Breast epithelium (tissue), 4 donors: ENCODE measurements at places on chromosomes 1 and 21. TPM values are rescaled to one million over a fixed set of nuclear protein-coding genes. Genes with fewer than 3 reads are reported as not detected.
A peak's percentile ranks its signal among the peaks of the same experiment; 100 is the strongest.

GRCh38 chr1:54413295-54413694 is 7.1 kb upstream of the SSBP3 start:
- no peak for DNase-seq

GRCh38 chr1:225981714-225982113 is 17.4 kb downstream of the SDE2 start:
- no peak for DNase-seq

DNA sequence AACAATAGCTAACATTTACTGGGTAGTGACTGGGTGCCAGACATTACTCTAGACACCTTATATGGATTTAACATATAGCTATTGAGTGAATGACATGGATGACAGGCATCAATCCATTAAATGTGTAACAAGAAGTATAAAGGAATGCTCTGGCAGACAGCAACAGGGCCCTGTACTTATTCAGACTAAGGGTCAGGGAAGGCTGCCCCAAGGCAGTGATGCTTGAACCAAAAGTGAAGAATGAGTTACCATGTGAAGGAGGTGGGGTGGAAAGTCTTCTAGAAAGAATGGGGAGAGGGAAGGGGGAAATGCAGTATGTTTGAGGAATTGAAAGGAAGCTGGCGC is 8.3 kb upstream of the PTPRF start:
- no peak for DNase-seq

- no peak for DNase-seq
These were observed 47.8 kb downstream of the SKI start for GRCh38 chr1:2275796-2276536.

DNA sequence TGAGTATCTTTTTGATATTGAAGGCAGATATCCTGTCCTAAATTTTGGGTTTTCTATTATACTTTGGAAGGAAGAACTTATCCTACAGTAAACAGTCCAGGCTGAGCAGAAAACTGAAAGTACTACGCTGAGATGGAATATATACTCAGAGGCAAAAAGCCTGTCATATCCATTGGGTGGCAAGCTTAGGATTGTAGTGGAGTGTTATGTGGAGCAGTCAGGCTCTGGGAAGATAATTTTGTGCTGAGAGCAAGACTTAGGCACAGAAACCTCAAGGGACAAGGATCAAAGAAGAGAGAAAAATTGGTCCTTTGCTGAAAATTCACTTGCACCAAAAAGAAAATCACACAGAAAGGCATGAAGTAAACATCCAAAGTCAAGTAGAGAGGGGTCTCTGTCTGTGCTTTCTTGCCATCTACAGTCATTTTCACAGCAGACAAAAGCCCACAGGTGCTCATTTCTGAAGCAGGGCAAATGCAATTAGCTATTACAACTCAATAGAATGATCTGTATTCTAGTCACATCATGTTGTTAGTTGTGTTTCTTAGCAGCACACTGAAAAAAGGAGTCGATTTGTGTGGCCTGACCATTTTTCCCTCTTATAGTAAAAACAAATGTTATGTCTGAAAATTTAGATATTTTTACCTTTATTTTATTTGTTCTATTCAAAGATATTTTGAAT is 38.5 kb downstream of the CRB1 start:
- DNase-seq: no peak

GRCh38 chr1:40954626-40955025 is 24.9 kb upstream of the CTPS1 start:
- no peak for DNase-seq

DNA sequence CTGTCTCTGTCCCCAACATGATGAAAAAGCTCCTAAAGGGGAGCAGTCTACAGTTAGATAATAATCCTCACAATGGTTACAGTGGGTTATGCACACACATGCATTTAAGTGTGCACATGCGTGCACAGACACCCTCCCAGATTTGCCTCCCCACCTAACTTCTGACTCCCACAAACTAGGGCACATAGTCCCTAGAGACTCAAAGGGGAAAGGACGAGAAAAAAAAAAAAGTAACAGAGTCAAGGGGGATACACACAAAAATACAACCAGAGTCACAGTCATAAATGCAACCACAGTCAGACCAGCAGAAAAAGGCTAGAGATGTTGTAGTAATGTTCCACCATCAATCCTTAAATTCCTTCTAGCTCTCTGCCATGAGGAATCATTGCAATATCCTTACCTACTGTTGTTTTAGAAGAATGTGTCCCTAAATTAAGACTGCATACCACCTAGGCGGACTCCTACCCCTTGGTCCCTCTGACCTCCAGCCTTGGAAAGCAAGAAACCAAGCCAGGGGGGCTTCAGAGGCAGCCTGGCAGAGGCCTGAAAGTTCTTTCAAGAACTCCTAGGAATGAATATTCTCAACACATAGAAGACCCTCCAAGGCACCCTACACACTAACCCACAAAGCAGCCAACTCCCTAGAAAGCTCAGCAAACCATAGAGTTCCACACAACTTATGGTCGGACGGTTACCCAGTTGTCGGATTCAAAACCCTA is 1.3 kb downstream of the CRTC2 start:
- DNase-seq: no peak

DNA sequence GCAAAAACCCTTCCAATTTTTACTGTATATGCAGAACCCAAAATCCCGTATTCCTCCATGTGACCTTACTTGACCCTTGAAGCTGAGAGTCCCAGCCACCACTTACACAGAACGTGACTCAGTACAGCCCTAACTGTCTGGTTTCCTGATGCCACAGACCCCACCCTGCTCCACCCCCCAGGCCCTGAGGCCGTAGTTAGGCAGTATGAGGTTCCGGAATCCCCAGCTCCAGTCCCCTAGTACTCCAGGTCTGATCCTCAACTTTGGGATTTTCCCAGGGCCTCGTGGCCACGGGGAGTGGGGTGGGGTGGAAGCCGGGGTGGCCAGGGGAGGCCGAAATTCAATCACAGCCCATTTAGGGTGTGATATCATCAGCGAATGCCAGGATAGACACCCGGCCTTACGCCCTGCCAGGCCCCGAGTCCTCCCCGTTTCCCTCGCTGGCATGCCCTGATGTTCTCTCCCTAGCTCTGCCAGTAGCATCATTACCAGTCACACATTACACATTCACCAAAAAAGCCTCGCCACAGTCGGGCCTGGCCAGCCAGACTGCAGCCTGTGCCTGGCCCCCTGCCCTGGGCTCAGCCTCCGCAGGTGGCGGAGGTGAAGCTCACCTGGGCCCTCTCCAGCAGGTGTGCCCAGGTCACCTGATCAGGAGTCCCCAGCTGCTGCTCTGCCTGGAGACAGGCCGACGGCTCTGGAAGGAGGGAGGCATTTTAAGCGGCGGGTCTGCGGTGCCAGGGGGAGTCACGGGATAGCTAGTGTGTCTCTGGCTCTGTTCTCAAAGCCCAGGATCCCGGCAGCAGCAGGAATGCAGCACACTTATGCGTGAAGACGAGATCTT is 70.8 kb downstream of the SCCPDH start:
- DNase-seq: no peak

DNA sequence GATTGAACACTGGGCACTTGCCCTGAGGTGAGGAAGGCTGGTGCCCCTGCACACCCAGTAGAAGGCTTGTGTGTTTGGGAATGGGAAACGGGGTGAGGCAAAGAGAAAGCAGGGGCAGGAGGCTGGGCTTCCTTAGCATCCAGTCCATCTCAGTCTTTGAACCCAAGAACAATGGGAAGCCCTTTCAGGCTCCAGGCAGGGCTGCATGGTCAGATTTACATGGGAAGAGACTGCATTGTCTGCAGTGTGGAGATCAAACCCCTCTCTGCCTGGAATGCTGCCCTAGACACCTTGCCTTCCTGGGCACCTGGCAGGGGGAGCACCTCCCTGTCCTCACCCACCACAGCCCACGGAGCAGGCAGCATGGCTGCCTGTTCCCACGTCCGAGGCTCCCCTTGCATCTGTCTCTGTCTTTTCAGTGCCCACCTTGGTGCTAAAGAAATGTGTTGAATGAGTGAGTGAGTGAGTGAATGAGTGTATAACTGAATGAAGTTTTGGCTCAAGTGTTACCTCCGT is 268.5 kb downstream of the GRIK3 start:
- DNase-seq: no peak

DNA sequence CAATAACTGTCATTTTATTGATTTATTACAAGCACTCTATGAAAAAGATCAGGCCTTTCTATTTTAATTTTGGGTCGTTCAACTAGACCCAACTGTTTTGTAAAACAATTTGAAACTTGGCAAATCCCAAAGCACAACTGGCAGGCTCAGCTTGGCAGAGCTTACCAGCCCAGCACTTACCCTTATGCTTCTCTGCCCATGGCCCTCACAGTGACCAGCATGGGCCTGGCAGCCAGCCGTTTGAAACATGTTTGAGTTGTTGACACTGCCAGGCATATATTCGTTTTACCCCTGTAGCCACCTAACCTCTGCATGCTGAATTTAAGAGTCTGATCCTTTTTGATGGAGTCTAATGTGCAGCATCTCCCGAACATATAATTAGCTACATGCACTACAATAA is 796.7 kb upstream of the ADGRL2 start:
- no peak for DNase-seq

DNA sequence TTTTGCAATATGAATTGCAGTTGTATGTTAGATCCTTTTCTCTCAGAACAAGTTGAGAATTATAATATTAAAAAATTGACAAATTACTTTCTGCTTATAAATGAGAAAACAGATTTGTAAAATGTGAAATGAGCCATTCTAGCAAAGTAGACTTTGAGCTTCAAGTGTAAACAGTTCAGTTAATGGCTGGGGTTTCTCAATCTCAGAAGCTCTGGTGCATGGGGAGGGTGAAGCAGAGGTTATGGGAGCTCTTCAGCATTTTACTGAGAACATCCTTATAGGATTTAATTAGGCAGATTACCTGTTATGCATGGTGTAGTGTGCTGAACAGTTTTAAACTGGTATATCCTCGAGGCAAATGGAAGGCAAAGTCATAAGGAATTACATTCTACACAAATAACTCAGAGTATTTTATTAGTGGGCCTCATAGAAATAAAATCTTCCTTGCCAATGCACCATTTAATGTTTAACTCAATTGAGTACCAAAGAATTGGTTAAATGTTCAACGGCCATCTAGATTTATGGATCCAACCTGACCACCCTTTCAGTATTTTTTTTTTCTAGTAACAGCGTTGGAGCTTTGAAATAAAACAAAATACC is 1143.6 kb upstream of the ADGRL2 start:
- no peak for DNase-seq

- DNase-seq: no peak
These were observed 324.2 kb downstream of the SEC16B start for GRCh38 chr1:177645491-177646190.

DNA sequence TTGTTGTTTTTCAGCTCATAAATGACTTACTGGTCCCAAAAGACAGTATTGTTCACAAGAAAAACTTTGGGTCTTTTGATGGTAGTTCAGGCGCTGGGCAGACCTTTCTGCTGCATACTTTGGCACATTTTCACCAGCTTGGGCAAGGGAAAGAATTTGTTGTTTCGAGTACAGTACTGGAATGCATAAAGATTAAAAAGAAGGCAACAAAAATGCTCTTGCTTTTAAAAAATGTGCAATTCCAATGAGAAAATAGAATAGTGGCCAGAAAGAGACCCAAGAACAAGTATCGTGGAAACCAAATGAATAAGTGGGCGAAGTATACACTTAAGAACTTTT is 56.0 kb downstream of the CLIC6 start:
- DNase-seq: no peak

DNA sequence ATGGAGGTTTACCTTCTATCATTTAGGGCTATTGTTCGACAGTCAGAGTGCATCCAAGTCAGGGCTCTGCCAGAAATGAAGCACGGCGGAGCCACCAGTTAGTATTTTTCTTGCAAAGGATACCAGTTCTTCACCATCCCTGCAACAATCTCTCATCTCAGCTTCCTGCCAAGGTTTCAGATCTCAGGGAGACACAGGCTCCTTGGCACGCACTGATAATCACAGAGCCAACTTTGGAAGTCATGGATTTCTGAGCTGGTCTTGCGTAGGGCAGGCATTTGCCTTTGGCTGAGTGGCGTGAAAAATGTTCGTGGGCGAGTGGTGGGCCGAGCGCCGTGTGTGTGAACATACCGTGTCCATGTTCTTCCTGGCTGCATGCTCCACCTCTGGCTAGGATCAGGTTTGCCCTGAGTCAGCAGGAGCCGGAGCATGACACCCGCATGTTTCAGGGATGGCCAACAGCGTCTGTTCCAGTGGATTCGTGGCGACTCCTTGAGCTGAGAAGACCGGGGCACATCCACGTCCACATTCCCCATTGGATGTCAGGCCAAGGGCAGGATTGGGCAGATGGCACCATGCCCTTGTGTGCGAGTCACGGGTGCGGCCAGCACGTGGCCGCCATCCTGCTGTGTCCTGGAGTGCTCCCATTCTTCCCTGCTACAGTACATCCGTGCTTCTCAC is 118.5 kb upstream of the C1orf174 start:
- DNase-seq: peak; percentile 59

GRCh38 chr1:210262167-210262896 is 29.7 kb downstream of the SERTAD4 start:
- DNase-seq: no peak

- no peak for DNase-seq
These were observed 151.0 kb upstream of the KCNJ6 start for GRCh38 chr21:38067086-38067739.

GRCh38 chr1:237353918-237354317 is 311.9 kb downstream of the RYR2 start:
- DNase-seq: no peak

DNA sequence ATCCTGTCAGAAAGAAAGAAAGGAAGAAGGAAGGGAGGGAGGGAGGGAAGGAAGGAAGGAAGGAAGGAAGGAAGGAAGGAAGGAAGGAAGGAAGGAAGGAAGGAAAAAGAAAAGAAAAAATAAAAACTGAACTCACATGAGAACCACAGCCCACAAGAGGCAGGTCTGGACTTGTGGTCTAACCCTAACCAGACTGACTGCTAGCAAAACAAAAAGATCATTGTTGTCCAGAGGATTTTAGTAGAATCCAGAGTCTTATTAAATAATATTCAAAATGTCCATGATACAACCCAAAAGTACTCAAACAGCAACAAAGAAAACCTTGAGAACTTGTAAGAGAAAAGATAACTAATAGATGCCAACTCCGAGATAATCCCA is 4.7 kb upstream of the ITGB2 start:
- DNase-seq: no peak

DNA sequence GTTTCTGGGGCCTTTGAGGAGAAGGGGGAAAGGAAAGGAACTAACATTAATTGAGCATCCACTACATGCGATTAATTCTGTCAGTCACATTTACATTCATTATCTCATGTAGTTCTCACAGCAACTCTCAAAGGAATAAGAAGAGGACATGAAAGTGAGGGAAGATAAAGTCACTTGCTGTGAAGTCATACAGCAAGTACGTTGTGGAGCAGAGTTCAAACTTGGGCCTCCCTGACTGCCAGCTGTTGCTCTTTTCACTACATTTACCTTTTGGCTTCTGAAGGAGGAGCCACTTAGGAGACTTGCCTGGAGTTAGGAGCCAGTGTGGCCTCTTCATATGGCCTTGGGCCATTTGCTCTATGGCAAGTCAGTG is 6.2 kb downstream of the ZNF691 start:
- no peak for DNase-seq

C1QB gene
- total RNA-seq: 330 TPM

NHLH1 gene
- not detected for total RNA-seq

RGS8 gene
- not detected for total RNA-seq

S100A5 gene
- not detected for total RNA-seq

MIXL1 gene
- not detected for total RNA-seq

IGSF21 gene
- total RNA-seq: 9.5 TPM
